ENCODE measurements at places on chromosomes 13 and 19.

GRCh38 chr19:2306281-2306806, 1.6 kb downstream of the LINGO3 start:
- no peak for DNase-seq

GRCh38 chr19:46118136-46118535, 6.4 kb downstream of the IGFL3 start:
- no peak for DNase-seq

DNA sequence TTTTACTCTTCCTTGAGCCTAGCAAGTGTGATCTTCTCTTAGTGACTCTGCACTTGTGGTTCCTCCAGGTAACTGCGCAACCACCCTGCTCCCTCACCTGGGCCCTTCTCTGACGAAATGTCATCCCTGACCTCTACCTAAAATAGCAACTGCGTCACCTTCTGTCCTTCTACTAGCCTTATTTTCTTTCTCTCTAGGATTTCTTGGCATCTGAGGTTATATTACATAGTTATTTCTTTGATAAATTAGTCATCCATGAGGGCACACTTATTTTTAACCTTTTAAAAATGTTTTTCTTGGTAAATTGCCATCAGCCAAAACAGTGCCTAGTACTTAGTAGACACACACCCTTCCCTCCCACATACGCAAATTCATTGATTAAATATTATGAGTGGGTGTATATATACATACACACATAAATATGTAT, 355.5 kb downstream of the ENOX1 start:
- DNase-seq, result no peak

DNA sequence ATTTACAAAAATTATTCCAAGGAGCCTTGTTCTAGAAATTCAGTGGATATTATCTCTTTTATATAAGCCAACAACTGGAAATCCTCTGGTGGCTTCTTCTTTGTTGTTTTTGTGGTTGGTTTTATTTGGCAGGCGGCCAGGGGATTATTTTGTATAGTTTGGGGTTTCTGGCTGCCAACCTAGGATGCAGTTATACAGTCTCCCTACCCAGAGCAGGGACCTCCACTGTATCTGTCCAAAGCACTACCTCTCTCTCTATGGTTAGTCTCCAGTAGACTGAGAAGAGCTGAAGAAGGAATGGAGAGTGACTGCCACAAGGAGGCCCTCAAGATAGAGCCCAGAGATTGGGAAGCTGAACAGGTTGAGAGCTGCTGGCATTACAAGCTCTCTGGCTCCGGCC, 80.2 kb downstream of the ZAR1L start:
- no peak for DNase-seq

DNA sequence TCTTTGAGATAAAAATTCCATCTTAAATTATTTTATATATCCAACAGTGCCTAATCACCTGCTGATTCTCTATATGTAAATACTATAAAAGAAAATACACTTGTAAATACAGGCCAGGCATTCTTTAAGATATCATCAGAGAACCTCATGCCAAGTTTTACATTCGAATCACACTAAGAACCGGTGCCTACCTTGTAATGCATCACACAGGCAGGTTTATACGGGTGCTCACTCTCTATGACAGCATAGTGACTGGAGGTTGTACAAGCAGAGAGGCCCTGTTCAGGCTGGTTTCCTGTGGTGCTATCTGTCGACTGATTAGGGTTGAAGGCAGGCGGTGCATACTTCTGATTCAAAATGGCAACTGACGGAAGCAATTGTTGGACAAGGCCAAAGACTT, 141.3 kb upstream of the FBXL3 start:
- no peak for DNase-seq

DNA sequence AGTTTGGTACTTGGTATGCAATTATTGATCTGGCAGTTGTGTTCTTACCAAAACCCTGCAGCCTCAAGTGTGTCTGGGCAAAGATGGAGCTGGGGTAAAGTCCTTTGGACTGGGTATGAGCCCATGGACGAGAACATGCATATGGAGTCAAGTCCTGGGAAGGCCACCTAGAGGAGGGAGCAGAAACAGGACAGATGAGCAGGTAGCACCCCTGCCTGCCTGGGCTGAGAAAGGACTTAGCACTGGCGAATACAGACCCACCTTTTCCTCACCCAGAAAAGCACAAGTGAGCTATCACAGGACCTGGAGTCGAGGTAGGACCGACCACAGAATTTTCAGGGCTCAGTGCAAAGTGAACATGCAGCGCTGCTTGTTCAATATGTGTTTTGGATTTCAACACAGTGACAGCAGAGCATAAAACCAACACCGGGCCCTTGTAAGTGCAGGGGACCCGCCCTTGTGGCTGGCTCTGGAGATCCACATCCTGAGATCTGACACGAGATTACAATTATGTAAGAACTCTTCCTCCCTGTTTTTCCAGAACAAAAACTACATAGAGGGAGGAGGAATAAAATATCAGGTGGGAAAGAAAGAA, 25.9 kb downstream of the IGFL2 start:
- no peak for DNase-seq

DNA sequence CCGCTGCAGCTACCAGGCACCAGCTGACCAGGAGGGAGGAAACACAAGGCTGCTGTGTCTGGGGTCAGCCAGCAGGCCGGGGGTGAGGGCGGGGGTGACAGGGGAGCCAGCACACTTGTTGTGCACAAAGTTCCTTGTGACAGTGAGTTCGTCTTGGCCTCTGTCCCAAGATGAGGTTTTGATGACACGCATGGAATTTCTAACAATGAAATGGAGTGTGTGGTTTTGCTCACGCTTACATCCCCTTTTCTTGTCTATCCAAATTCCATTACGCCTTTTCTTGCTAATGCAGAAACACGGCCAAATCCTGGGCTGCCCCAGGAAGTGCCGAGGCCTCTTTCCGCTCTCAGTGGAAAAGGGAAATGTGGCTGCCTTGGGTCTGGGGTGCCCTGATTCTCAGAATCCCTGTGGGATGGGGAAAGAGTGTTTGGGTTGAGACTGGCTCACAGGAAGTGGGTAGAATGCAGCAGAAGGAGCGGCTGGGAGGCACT, 73.8 kb downstream of the GADD45B start:
- DNase-seq, result no peak

- no peak for DNase-seq
These were observed 8.9 kb upstream of the OR1I1 start for GRCh38 chr19:15072930-15073647.

DNA sequence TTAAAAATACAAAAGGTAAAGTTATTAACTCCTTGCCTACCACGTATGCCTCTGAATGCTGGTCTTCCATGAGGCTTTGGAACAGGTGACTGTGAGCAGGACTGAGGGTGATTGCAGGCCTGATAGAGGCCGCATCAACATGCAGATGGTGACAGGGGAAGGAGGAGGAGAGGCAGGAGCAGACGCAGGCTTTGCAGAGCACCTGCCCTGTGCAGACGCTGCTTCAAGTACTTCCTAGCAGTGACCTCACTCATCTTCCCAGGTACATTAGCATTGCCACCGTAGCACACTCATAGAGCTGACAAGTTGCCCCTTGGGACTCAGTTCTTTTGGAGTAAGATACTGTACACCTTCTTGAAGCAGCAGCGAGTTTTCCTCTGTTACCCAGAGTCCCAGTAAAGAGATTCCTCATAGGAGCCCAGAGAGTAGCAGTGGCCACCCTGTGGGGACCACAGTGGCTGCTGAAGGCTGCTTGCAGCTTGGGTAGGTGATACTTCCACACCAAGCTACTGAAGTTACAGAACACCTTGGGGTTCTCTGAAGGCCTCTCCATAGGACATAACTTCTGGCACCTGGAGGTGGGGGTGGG, 56.0 kb downstream of the ZNF536 start:
- DNase-seq, result no peak

- no peak for DNase-seq
These were observed 53.4 kb downstream of the ABCC4 start for GRCh38 chr13:95247852-95248251.

GRCh38 chr13:73467125-73467524, 408.3 kb downstream of the KLF5 start:
- DNase-seq, result no peak

DNA sequence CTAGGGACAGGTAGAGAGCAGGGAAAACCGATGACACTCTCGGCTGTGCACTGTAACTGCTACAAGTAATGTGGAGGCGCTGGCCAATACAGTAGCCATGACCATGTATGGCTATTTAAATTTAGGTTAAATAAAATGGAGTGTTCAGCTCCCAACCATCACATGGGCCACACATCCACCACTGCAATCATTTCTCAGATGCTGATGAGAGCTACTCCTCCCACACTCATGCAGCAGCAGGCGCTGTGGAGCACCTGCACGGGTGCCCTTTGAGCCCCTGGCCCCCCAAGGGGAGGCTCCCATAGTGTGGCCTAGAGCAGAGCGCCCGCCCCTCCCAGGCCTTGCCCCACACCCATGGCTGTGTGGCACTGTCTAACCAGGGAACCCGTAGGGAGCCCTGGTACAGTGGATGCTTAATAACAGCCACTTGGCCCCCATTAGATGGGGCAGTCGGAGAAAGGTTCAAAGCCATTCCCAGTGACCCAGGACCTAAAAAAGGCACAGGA, 6.0 kb downstream of the ACP4 start:
- no peak for DNase-seq

- DNase-seq, result no peak
These were observed 402.1 kb downstream of the ZNF536 start for GRCh38 chr19:30774252-30774766.

DNA sequence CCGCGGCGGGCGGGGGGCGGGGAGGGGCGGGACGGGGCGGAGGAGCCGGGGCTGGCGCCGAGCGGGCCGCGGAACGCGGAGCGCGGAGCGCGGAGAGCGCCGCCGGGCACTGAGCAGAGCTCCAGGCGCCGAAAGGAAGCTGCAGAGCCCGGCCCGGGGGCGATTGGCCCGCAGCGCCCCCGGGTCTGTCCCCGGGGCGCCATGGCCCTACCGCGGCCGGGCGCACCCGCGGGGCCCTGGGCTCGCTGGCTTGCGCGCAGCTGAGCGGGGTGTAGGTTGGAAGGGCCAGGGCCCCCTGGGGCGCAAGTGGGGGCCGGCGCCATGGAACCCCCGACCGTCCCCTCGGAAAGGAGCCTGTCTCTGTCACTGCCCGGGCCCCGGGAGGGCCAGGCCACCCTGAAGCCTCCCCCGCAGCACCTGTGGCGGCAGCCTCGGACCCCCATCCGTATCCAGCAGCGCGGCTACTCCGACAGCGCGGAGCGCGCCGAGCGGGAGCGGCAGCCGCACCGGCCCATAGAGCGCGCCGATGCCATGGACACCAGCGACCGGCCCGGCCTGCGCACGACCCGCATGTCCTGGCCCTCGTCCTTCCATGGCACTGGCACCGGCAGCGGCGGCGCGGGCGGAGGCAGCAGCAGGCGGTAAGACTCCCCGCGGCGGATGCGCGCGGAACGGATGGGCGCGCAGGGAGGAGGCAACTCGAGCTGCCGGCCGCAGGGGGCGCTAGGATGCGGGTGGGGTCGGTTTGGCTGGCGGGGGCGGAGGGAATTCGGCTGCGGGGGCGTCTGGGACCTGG, at the start of gene PDE4A:
Gene PDE4A (plus strand): TSS at position 95 of the 796 bp plus-strand sequence. CDS start 227 bp downstream, at position 322.
- no peak for DNase-seq

DNA sequence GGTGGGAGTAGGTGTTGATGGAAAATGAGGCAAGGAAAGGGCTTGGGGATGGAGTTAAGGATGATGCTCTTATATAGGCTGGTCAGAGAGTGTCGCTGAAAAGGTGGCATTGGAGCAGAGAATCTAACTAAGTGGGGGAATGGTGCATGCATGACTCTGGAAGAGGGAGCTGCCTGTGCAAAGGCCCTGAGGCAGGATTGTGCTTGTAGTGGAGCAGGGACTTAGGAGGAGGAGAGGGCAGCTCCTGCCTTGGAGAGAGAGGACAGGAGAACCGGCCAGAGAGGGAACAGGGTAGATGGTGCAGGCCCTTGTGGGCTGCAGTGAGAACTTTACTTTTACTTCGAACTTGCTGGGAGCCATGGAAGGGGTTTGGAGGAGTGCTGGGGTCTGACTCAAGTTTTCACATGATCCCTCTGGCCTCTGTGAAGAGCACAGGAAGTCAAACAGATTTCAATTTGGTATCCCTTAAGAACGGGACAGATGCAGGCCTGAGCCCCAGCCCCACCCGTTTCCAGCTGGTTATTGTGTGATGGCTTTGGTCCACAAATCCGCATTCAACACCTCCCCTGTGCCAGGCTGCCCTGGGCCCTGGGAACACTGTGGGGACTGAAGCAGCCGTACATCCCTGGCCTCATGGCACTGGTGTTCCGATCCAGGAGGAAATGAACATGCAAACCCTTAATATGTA, 7.0 kb downstream of the AP2A1 start:
- no peak for DNase-seq

- no peak for DNase-seq
These were observed 208.5 kb upstream of the ZNF536 start for GRCh38 chr19:30163663-30164062.

GRCh38 chr13:51258612-51259548, 36.7 kb downstream of the FAM124A start:
- no peak for DNase-seq

DNA sequence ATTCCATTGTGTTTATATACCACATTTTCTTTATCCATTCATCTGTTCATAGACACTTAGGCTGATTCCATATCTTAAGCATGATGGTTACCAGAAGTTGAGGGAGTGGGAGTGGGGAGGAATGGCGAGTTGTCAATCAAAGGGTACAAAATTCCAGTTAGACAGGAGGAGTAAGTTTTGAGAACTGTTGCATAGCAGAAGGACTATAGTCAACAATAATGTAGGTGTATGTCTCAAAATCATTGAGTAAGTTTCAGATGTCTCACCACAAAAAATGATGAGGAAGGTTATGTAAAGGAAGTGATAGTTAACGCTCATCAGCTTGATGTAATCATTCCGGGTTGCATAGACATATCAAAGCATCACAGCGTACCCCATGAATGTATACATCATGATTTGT, 4.6 kb upstream of the UBL3 start:
- DNase-seq, result no peak

DNA sequence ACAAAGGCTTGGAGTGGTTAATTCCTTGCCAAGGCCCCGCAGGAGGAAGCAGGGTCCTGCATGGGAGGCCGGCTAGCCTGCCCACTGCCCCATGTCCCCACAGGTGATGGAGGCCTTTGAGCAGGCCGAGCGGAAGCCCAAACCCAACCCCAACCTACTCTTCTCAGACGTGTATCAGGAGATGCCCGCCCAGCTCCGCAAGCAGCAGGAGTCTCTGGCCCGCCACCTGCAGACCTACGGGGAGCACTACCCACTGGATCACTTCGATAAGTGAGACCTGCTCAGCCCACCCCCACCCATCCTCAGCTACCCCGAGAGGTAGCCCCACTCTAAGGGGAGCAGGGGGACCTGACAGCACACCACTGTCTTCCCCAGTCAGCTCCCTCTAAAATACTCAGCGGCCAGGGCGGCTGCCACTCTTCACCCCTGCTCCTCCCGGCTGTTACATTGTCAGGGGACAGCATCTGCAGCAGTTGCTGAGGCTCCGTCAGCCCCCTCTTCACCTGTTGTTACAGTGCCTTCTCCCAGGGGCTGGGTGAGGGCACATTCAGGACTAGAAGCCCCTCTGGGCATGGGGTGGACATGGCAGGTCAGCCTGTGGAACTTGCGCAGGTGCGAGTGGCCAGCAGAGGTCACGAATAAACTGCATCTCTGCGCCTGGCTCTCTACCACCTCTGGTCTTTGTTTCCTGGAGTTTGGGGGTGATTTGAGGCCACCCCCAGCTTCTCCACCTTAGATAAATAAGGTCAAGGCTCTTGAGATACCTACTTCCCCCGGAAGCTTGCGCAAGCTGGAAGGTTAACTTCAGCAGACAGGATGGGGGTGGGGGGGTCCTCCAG, 2.6 kb downstream of the B3GNT8 start:
- no peak for DNase-seq

GRCh38 chr19:56145698-56146097, 4.6 kb downstream of the ZNF444 start:
- no peak for DNase-seq

- no peak for DNase-seq
These were observed 7.0 kb downstream of the PLVAP start for GRCh38 chr19:17370026-17370587.
